ENCODE measurements at places on chromosomes 11 and 22. TPM values are rescaled to one million over a fixed set of nuclear protein-coding genes. Genes with fewer than 3 reads are reported as not detected.

DNA sequence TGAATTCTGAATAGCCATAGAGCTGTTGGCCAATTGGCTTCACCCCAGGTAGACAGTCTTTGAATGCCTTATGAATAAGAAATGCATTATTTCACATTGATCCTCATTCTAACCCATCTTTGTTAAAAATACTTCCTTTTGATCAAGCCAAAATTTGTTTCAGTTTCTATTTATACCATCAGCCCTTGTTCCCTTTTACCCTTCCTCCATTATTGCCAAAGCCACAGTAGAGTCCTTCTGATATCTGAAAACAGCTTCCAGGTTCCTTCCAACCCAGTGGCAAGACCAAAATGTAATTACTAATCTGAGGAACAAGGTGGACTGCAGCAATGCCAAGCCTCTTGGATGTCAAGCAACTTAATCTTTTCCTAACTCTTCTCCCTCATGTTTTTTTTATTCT lies 458.8 kb downstream of the BUD13 start:
- DNase-seq = no peak

DNA sequence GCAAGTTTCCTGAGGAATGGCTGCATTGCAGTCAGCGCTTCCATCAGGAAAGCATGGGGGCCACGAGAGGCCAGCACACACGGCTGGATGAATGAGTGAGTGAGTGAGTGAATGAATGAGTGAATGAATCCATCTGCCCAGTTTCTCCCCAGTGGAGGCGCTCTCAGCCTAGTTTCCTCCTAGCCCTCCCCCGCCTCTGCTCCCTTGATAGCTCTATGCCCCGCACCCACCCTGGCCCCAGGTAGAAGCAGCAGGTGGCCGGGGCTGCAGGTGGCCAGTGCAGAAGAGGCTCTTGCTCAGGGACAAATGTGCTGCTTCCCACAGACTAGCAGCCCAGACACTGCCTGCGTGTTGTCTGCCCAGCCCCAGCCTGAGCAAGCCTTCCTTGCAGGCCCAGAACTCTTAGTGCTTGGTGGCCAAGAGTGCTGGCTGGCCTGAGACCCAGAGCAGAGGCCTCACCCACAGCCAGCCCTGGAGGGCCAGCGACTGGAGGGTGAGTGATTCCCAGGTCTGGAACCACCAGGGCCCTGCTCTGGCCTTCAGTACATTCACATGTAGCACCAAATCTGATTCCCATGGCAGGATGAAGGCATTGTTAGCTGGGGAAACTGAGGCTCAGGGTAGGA lies 31.1 kb upstream of the PDGFB start:
- no peak for DNase-seq

Gene OR52I2
- total RNA-seq = not detected

DNA sequence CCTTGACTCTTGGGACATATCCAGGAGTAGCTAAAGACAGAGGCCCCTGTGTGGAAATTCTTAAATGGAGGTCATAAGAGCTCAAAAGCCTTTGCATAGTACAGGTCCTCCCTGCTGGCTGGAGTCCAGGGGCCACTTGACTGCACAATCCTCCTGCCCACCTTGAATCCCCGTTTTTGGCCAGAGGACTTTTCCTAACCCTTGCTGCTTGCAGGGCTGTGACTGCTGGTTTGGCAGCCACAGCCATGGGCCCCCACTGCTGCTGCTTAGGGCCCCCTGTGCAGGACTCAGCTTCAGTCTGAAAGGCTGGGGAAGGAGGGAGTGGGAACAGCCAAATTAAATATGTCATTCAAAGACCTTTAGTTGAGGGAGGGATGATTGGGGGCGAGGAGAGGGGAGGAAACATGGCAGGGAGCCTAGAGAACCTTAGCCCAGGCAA lies 33.4 kb downstream of the ARHGAP1 start:
- no peak for DNase-seq

GRCh38 chr11:15819679-15820286 lies 536.6 kb downstream of the SOX6 start:
- DNase-seq = peak; percentile 81

Gene PDGFB
- total RNA-seq = 16.6 TPM

- no peak for DNase-seq
These were observed 5.0 kb upstream of the APOBEC3A start for GRCh38 chr22:38952281-38952993.

Gene MISFA
- total RNA-seq = 2.8 TPM

DNA sequence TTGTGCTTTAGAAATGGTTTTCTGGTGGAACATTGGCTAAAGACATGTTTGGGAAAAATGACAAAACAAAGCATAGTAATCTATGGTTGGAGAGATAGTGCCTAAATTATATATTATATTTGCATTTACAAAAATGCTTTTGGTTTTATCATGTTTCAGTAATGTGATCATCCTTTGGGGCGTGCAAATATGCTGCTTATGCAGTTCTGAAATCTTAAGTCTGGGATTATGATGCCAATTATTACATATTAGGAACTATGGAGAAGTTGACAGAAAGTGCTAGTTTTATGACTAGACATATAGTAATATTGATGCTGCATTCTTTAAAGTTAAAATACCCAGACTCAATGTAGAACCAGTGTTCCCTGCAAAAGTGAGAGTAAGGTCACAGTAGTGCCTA lies 655.0 kb downstream of the METTL15 start:
- DNase-seq = no peak

GRCh38 chr22:29152045-29152953 lies 53.4 kb upstream of the EMID1 start:
- DNase-seq = peak; percentile 37

DNA sequence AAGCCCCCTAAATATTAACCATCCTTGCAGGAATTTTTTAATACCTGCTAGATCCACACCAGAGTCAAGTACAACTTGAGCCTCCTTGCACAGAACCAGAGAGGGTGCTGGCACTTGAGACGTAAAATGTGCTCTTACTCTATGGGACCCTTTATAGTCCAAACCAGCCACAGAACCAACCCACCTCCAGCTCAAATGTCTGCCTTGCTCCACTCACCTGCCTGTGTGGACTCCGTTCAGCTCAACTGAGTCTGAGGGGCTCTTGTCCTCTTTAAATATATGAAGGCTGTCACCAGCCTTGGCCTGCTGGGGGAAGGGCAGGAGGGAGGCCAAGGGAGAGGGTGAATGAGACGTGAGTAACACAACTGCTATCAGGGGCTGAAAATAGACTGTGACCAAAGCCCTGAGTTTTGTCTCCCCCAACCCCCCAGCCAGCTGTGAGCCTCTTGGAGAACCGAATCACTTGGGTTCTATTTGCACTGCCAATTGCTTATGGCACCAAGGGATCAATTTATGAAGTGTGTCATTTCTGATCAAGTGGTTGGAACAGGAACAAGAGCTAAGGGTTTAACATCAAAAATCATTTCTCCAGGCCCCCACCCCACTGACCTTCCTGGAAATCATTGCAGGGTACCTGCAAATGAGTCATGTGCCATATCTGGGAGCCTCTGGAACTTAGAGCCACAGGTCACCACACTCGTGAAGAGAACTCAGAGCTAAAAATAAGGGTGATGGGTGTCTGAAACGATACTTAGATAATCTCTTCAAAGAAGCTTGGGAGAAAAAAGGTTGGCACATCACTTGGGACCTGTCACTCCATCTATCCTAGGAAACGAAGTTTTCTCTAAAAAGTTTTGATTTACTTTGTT lies at the start of gene CSRP3:
TSS of gene CSRP3 (minus strand) at position 247 of the 869 bp plus-strand sequence. CDS start 9,535 bp downstream, outside the sequence.
- DNase-seq = no peak

Gene IGSF22
- total RNA-seq = 1.5 TPM

GRCh38 chr11:134155456-134155855 lies 68.3 kb downstream of the NCAPD3 start:
- no peak for DNase-seq

- DNase-seq = no peak
These were observed 37.9 kb downstream of the PRCP start for GRCh38 chr11:82862379-82862778.

GRCh38 chr11:27972522-27973170 lies 135.3 kb downstream of the KIF18A start:
- DNase-seq = no peak

DNA sequence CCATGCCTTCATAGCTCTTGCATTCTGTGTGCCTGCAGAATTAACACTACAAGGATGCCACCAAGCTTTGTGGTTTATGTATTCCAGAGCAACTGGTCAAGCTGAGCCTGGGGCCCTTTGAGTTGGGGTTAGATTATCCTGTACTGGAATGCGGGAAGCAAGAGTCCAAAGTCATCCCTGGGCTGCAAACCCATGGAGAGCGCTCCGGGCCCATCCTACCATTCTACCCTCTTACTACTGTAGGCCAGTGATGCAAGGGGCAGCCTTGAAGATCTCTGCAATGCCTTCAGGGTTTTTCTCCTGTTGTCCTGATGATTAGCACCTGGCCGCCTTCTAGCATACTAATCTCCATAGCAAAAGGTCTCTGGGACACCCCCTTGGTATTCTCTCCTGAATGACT lies 51.3 kb downstream of the TUG1 start:
- no peak for DNase-seq

DNA sequence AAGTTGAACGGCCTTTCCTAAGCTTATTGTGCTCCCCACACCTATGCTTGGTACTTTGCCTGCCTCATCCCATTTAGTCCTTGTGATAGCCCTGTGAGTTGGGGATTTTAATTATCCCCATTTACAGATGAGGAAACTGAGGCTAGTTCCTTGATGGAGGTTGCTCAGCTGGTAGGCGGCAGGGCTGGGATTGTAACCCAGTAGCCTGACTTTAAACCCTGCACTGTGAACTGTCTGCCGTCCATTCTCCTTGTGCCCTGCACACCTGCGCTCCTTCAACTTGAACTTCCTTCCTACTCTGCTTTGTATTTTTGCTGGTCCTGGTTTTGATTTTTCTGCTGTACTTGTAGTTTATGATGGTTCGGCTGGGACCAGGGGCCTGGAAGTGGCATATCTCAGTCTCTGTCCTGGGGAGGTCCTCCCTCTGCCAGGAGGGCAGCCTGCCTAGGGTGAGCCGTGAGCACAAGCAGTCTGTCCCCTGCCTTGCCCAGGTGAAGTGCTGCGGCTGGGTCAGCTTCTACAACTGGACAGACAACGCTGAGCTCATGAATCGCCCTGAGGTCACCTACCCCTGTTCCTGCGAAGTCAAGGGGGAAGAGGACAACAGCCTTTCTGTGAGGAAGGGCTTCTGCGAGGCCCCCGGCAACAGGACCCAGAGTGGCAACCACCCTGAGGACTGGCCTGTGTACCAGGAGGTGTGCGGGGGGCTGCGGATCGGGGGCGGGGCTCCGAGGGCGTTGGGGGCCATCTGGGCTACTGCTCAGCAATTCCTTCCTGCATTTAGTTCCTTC lies 52.4 kb downstream of the CD82 start:
- no peak for DNase-seq

DNA sequence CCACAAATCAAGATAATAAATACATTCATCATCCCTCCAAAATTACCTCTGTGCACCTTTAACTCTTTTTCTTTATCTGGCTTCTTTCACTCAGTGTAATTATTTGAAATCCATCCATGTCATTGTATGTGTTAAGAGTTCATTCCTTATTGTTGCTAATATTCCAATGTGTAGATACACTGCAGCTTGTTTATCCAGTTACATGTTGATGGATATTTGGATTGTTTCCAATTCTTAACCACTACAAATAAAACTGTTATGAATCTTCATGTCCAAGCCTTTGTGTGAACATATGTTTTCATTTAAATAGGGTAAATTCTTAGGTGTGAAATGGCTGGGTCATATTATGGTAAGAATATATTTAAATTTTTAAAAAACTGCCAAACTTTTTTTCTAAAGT lies 323.3 kb upstream of the NCAM1 start:
- no peak for DNase-seq

DNA sequence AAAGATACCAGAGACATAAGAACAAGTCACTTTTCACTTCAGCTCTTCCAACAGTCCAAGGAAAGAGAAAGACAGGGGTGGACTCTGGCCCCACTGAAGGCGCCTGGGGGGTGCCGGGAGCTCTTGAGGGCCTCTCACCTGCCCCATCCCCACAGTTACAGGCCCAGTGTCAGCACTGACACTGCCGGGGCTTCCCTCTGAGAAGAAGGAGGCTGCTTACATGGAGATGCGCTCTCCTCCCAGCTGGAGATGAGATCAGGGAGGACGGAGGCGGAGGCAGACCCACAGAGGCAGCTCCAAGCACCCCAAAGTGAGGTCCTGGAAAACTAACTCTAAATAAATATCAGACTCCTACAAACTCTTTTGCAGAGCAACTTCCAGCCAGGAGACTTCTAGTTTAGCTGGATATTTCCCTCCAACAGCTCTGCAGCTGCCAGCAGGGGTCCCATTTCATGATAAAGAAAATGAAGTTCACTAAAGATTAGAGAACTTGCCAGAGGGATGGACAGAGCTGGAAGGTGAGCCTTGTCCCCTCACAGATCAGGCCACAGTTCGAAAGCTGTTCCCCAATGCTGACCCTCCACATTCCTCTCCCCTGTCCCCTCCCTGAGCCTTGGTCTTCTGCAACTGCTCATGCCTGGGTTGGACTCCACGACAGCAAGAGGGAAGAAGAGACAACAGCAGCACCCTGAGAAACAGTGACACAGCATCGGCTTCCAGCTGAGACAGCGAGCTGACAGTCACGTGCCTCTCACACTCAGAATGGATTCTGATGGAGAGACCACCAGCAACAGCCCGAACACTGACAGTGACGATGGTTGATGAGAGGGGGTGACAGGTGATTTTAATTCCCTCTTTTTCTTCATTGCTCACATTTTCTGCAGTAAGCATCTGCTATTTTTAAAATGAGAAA lies 5.8 kb downstream of the CARS1 start:
- DNase-seq = no peak

- DNase-seq = no peak
These were observed 56.6 kb downstream of the SYT13 start for GRCh38 chr11:45229401-45230020.

DNA sequence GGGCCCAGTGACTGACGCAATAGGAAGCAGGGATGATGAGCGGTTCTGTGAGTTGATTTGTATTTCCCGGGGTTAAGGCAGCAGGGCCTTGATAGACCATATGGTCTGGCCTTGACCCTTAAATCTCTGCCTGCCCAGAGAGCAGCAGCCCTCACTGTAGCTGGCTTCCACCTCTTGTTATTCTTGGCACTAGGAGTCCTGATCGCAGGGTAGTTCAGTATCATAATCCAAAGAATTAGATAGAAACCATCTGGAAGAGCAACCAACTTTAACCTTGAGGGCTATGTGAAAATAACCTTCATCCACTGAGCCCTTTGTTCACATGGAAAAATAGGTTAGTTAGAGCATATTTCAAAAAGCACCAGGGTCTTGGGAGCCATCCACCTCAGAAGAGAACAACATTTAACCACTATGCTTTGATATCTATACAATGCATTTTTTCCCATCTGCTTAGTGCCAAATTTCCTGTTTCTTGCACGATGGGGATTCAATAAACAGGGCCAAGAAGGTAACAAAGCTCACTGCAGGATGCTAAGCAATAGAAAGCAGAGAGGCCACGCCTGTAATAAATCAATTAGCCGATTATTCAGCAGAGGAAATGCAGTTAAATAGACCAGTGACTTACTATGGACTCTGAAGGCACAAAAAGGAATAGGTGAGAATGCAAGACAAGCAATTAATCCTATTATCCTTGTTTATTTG lies 761.3 kb downstream of the OPCML start:
- DNase-seq = no peak

Data from mucosa of descending colon (tissue), 3 donors.